CD4-positive, alpha-beta memory T cell (primary cell): ENCODE measurements at places on chromosomes 11 and 22.

- no peak for DNase-seq
Measured at GRCh38 chr11:9533736-9534473, 39.6 kb upstream of the WEE1 start.

- DNase-seq, result no peak
Measured at GRCh38 chr11:119774172-119774763, 45.3 kb upstream of the NECTIN1 start.

- no peak for DNase-seq
Measured at GRCh38 chr22:39135092-39135896, 17.2 kb downstream of the CBX7 start.

DNA sequence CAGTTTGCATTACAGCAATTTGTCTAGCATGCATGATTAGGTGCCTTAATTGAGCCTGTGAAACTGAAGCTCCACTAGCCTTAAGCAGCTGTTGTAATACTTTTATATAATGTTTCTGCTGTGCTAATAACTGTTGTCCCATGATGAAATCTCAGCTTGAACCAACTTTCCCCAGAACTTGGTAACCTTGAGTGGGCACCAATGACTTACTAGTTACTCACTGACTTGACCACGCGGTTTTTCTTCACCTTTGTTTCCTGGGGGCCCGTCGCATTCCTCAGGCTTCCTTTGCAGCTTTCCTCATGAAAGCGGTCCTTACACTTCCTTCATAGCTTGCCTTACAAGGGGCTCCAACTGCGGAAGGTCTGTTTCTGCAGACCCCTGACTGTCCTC lies 11.2 kb upstream of the GLYATL1 start:
- DNase-seq, result no peak

DNA sequence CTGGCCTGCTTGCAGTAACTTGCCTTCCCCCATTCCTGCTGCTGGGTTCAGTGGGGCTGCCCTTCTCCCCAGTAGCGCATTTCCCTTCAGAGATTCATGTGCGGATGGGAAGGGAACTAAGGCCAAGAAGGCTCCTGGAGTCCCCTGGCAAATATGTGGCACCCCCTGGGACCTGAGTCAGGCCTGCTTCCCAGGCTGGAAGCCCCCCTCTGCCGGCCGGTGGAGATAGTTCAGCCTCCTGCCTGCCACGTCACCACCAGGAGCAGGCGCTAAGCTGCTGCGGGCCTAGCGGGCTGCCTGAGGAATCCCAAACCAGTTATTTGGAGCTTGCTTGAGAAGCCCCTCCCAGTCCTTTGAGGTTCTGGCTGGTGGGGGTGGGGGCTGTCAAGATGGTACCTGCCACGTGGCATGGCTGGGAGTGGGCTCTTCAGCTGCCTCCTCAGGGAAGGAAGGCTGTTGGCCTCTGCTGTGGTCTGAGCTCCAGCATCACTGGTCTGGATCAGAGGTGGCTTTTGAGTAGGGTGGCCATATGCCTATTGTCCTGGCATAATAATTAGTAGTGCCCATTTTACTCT lies 2.0 kb downstream of the SERPINH1 start:
- DNase-seq, result no peak

DNA sequence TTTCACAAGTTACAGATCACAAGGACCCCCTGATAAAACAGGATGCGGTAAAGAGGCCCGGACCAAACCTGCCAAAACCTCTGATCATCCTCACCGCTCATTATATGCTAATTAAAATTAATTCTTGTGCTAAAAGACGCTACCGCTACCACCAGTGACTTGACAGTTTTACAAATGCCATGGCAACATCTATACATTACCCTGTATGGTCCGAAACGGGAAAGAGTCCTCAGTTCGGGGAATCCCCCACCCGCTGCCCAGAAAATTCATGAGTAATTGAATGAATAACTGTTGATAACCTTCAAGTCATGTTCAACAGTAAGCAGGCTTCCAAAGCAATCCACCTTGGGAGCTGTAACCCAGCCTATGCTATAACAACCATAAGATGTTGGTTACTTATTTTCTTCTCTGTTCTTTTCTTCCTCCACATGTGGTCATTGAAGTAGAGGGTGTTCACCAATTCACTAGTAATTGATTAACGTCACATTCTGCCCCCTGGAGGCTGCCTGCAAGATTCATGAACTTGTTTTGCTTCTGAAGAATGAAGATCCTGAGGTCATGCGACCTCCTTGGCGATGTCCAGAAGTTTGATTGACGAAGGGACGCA lies 20.6 kb downstream of the APOBEC3H start:
- DNase-seq, result peak; percentile 88

GRCh38 chr11:25655636-25656035 lies 676.3 kb upstream of the ANO3 start:
- no peak for DNase-seq

GRCh38 chr11:111379602-111380136 lies 594 bp upstream of the POU2AF1 start:
- DNase-seq, result no peak

DNA sequence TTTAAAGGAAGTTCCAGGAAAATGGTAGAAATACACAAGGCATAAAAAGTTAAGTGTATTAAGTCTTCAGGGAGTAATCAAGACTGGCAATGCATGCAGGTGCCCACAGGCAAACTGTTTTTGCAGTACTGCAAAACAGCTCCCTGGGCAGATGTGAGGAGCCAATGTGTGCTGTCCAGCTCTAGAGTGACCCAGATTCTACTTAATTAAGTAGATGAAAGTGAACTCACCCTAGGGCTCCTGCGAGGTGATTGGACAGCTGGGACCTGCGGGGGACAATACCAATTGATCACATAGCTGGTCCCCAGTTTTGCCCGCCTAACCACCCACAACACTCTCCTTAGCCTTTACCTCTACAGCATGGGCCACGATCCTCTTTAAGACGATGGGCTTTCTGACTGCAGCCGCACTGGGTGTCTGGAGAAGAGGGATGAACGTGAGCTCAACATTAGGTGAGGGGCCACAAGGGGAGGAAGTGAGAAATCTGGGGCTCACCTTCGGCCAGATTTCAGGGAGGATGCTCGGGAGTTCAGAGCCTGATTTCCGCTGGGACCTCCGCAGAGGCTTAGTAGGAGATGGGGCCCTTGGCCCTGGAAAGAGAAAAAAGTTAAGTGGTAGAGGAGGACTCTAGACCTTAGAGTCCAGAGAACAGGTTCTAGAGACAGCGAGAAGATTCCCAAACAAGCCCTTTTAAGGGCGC lies 556 bp downstream of the CDCA5 start:
- DNase-seq, result peak; percentile 4

GRCh38 chr22:18966748-18967147 lies 30.7 kb upstream of the PRODH start:
- no peak for DNase-seq

DNA sequence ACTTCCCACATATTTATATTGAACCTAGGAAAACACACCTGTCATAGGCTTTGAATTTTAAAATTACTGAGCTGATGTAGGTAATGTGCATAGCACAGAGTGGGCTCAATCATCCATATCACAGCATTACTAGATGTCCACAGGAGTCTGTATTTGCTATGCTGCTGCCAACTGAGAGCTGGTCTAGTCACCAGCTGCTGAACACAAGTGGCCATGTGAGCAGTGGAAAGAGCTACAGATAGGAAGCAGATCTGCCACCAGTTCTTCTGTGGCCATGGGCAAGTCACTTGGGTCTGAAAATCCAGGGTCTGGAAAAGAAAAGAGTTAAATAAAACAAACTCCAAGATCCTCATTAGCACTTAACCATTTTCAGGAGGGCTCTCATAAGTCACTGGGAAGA lies 91.8 kb downstream of the APIP start:
- no peak for DNase-seq
